ENCODE measurements at places on chromosomes 2 and 18.
A peak's percentile ranks its signal among the peaks of the same experiment; 100 is the strongest.

GRCh38 chr2:7950035-7950612 is 731.7 kb upstream of the ID2 start:
- DNase-seq, result no peak
- no peak overlapping the region for H3K27ac ChIP-seq
- no peak overlapping the region for H3K4me3 ChIP-seq
- no peaks in the 10 kb centered on the region for H3K4me1 ChIP-seq
- H3K36me3 ChIP-seq, result no peaks in the 10 kb centered on the region
- H3K27me3 ChIP-seq, result no peaks in the 10 kb centered on the region

DNA sequence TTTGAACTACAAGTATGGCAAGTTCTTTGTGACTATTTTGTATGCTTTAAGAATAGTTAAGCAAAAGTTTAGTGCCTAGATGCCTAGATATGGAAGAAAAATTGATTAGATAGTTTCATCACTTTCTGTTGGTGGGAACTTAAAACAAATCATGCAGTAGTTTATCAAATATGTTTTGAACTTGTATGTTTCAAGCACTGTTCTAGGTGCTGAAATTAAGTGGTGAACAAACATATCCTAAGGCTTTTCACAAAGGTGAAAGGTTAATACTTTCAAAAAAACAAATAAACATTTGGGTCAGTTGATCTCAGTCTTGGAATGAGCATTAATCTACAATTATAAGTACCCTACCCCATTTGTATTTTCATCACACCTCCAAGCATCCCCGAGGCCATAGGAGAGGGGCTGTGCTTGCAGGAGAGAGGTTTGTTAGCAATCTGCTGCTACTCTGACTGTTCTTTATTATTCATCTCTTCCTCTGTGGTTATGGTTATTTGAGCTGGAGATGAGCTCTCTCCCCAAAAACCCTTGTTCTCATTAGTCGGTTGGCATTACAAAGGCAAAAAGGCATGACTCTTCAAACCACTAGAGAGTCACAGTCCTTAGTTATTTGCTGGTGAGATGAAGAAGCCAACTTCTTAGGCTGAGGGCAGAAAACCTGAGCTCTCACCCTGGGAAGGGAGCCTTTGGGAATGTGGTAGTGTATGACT is 103.9 kb upstream of the FHL2 start:
- no peaks in the 10 kb centered on the region for H3K27me3 ChIP-seq
- no peak for DNase-seq
- no peak overlapping the region for H3K4me3 ChIP-seq

DNA sequence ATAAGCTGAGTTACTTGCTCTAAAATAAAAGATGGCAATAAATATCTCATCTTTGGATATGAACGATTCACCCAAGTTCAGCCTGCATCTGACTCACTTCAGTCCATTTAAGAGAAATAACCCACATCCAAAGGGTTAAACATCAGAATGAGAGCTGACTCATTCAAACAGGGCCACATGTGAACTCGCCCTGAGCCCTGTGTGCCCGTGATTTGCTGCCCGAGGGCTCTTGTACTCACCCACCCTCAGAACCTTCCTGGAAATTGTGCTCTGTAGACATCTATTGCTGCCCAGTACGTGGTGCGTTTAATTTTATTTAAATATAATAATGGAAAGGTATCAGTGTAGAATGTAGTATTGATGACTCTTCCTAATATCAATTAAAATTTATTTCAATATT is 66.9 kb upstream of the RBM44 start:
- H3K36me3 ChIP-seq, result peaks cover 3% of the 10 kb centered on the region
- H3K27ac ChIP-seq, result no peak overlapping the region
- DNase-seq, result peak; percentile 71
- peaks cover 26% of the 10 kb centered on the region for H3K4me1 ChIP-seq
- H3K4me3 ChIP-seq, result no peak overlapping the region
- no peaks in the 10 kb centered on the region for H3K27me3 ChIP-seq

GRCh38 chr2:191128172-191128910 is 22.5 kb downstream of the STAT4 start:
- H3K27me3 ChIP-seq, result no peaks in the 10 kb centered on the region
- H3K4me1 ChIP-seq, result no peaks in the 10 kb centered on the region
- H3K27ac ChIP-seq, result no peak overlapping the region
- no peak for DNase-seq
- H3K36me3 ChIP-seq, result no peaks in the 10 kb centered on the region

GRCh38 chr2:216339456-216340279 is 32.6 kb downstream of the MARCHF4 start:
- no peak overlapping the region for H3K27ac ChIP-seq
- no peaks in the 10 kb centered on the region for H3K27me3 ChIP-seq
- H3K4me1 ChIP-seq, result peaks cover 9% of the 10 kb centered on the region
- peak; percentile 70 for DNase-seq
- no peaks in the 10 kb centered on the region for H3K36me3 ChIP-seq

GRCh38 chr2:112149194-112149593 is 11.0 kb downstream of the FBLN7 start:
- no peaks in the 10 kb centered on the region for H3K36me3 ChIP-seq
- H3K4me1 ChIP-seq, result peaks cover 19% of the 10 kb centered on the region
- H3K27ac ChIP-seq, result peak overlapping the region; percentile 75

DNA sequence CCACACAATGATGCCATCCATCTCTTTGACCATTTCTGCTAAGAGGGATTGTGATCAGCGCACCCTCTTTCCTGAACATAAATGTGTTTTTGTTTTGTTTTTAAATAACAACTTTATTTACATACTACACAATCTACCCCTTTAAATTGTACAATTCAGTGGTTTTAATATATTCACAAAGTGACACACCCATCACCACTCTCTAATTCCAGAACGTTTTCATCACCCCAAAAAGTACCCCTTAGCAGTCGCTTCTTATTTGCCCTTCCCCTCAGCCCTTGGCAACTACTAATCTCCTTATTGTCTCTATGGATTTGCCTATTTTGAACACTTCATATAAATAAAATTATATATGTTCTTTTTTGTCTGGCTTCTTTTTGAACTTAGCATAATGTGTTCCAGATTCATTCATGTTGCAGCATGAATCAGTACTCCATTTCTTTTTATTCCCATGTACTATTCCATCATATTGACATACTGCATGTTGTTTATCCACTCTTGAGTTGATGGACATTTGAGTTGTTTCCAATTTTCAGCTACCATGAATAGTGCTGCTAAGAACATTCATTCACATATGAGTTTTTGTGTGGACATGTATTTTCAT is 150.9 kb upstream of the NABP1 start:
- H3K27me3 ChIP-seq, result no peaks in the 10 kb centered on the region
- DNase-seq, result no peak
- no peak overlapping the region for H3K27ac ChIP-seq
- no peak overlapping the region for H3K4me3 ChIP-seq
- no peaks in the 10 kb centered on the region for H3K36me3 ChIP-seq

DNA sequence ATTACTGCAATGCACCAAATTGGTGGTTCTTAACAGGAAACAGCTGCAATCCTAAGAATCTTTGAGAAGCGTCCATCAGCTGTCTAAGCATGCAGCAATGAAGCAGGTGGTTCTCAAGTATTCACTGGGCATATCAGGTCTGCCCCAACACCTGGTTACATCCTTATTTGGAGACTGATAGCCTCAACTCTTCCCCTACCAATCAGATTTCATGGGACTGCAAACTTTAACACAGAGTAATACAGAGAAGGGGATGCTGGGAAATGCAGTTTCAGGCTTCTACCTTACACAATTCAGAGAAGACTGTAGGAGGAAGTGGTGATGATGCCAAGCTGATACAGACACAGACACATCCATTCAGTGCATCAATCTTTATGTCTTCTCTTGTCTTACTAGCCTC is 240.5 kb downstream of the BCL2 start:
- H3K36me3 ChIP-seq, result no peaks in the 10 kb centered on the region
- H3K4me3 ChIP-seq, result no peak overlapping the region
- H3K27me3 ChIP-seq, result no peaks in the 10 kb centered on the region
- no peaks in the 10 kb centered on the region for H3K4me1 ChIP-seq
- H3K27ac ChIP-seq, result no peak overlapping the region

GRCh38 chr2:224546926-224547325 is 38.2 kb downstream of the CUL3 start:
- no peak for DNase-seq
- no peak overlapping the region for H3K4me3 ChIP-seq
- no peaks in the 10 kb centered on the region for H3K4me1 ChIP-seq
- H3K27ac ChIP-seq, result no peak overlapping the region

- H3K36me3 ChIP-seq, result no peaks in the 10 kb centered on the region
- H3K27me3 ChIP-seq, result peaks cover 72% of the 10 kb centered on the region
- no peak for DNase-seq
- H3K4me1 ChIP-seq, result peaks cover 9% of the 10 kb centered on the region
- H3K27ac ChIP-seq, result no peak overlapping the region
- H3K4me3 ChIP-seq, result no peak overlapping the region
Observed at GRCh38 chr2:70905443-70906421, 30.0 kb upstream of the ATP6V1B1 start.

DNA sequence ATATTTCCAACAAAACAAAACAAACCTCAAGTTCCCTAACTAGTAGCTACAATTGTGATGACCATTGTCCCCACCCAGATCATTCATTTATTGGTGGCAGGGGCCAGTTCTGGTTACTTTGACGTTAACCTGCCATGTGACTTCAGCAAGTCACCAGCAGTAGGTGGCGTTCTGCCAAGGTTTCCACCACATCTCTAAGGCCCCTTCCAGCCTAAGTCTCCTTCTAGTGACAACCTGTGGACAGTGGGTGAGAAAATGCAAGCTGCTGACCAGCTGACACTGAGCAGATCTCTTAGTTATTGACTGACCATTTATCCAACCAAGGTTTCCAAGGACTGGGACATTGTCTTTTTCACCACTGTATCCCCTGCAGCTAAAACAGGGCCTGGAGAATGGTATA is 98.4 kb downstream of the GPR39 start:
- peaks cover 2% of the 10 kb centered on the region for H3K4me1 ChIP-seq
- no peaks in the 10 kb centered on the region for H3K27me3 ChIP-seq
- H3K4me3 ChIP-seq, result no peak overlapping the region
- H3K27ac ChIP-seq, result no peak overlapping the region

GRCh38 chr2:70941186-70941585 is 5.5 kb downstream of the ATP6V1B1 start:
- H3K4me1 ChIP-seq, result peaks cover 6% of the 10 kb centered on the region
- H3K27ac ChIP-seq, result no peak overlapping the region
- no peaks in the 10 kb centered on the region for H3K36me3 ChIP-seq
- H3K27me3 ChIP-seq, result peaks cover 13% of the 10 kb centered on the region
- no peak overlapping the region for H3K4me3 ChIP-seq

DNA sequence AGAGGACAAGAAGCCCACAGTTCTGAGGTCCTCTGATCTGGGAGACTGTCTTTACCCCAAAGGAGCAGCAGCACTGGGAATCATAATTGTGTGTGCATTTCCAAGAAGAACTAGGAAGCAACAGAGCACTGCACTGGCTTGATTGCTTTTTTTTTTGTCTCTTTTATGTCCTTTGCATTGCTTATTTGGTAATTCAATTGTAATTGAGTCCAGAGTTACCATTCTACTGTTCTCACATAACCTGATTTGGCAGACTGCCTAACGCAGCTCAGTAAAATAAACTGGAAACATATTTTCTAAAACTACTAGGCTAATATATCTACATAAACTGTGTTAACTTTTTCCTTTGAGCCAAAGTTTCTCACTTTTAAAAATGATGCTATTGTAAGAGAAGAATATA is 190.3 kb upstream of the SLC8A1 start:
- H3K27ac ChIP-seq, result no peak overlapping the region
- H3K4me1 ChIP-seq, result no peaks in the 10 kb centered on the region
- H3K27me3 ChIP-seq, result no peaks in the 10 kb centered on the region
- no peak for DNase-seq
- H3K36me3 ChIP-seq, result no peaks in the 10 kb centered on the region

DNA sequence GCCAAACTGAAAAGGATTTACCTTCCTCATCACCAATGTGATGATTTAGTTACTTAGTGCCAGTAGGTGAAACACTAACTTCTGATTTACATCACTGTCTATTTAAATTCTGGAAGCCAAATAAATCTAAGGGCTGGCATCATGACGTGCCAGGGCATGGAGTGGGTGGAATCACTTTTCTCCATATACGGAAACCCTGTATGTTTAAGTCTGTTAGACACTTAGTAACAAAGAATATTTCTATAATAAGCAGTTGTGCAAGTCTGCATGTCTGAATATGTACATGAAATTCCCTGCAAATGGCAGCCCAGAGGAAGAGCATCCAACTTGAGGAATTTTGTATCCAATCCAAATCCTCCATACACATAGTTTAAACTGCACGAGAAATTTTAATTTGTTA is 243.1 kb upstream of the SMAD7 start:
- DNase-seq, result no peak
- no peaks in the 10 kb centered on the region for H3K36me3 ChIP-seq
- no peak overlapping the region for H3K4me3 ChIP-seq
- H3K4me1 ChIP-seq, result no peaks in the 10 kb centered on the region

DNA sequence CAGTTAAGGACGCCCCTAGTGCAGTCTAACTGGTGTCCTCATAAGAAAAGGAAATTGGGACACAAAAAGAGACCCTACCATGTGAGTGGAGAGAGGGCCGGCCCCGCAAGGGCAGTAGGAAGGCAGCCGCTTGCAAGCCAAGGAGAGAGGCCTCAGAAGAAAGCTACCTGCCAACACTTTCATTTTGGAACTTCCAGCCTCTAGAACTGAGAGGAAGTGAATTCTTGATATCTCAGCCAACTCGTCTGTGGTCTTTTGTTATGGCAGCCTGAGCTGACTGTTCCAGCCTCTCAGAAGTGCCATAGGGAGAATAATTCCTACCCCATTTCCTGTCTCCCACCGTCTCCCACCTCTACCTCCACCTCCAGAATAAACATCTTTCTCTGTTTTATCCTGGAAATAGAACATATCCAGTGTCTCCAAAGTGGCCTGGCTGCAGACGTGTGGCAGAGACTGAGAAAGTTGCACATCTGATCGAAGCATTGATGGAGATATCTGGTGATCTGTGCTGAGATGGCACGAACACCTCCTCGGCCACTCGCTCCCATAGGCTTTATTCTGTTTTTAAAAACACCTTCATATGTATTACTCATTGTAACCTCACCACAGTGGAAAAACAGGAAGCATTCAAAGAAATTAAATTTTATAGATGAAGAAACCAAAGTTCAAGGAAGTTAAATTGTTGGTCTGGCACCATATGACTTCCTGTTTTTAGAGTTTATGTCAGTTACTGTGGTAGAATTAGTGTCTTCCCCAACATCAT is 39.5 kb upstream of the MARCO start:
- no peak overlapping the region for H3K27ac ChIP-seq
- H3K27me3 ChIP-seq, result no peaks in the 10 kb centered on the region
- no peaks in the 10 kb centered on the region for H3K4me1 ChIP-seq
- no peaks in the 10 kb centered on the region for H3K36me3 ChIP-seq

DNA sequence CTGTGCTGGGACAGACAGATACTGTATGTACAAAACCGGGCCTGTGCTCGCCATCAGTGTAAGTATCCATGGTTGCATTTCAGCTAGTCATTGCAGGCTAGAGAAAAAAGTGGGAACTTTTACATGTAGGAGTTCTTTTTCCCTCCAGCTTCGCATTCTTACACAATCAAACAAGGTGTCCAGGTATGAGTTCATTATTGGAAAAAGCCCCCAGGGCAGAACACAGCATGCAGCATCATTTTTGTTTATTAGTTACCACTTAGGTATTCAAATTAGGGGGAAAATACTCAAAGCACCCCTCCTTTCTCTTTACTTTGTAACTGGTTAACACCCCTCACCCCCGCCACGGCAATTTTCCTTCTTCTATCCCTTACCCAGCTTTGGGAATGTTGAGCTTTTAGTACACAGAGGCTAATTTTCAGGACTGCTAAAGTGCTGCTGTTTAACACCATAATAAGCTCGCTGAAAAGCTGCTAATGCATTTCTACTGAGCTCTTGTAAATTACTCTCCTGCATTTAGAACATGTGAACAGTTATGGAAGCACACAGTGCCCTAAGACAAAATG is 13.6 kb downstream of the UPP2 start:
- no peaks in the 10 kb centered on the region for H3K36me3 ChIP-seq
- no peak overlapping the region for H3K27ac ChIP-seq
- no peak overlapping the region for H3K4me3 ChIP-seq
- H3K27me3 ChIP-seq, result no peaks in the 10 kb centered on the region

- no peaks in the 10 kb centered on the region for H3K36me3 ChIP-seq
- DNase-seq, result no peak
Observed at GRCh38 chr18:40855661-40856060, 1099.4 kb upstream of the PIK3C3 start.

Measured in trophoblast cell (in vitro differentiated cells and primary cell).